GM23338 (cell line): ENCODE measurements at places on chromosomes 16 and 17. TPM values are rescaled to one million over a fixed set of nuclear protein-coding genes. Genes with fewer than 3 reads are reported as not detected.

DNA sequence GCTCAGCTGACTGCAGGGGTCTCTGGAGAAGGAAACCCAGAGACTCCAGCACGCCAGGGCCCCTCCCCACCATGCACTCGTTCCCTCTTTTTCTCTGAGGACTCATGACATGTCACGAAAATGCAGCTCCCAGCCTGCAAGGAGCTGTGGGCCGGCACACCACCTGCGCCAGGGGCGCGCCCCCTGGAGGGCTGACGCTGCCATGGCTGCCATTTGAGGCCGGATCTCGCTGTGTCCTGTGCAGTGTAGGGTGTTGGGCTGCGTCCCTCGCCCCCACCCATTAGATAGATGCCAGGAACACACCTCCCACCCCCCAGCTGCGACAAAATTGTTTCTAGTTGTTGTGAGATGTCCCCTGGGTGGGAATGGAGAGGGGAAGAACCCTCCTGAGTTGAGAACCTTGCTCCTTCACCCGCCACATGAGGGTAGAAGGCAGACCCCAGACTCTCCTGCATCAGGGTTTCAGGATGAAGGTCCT is 8.2 kb downstream of the SYNGR2 start:
- H3K27me3 ChIP-seq = no peaks in the 10 kb centered on the region
- H3K27ac ChIP-seq = no peak overlapping the region
- H3K36me3 ChIP-seq = peaks cover 29% of the 10 kb centered on the region
- no peak overlapping the region for H3K4me3 ChIP-seq
- DNase-seq = peak; percentile 86

DNA sequence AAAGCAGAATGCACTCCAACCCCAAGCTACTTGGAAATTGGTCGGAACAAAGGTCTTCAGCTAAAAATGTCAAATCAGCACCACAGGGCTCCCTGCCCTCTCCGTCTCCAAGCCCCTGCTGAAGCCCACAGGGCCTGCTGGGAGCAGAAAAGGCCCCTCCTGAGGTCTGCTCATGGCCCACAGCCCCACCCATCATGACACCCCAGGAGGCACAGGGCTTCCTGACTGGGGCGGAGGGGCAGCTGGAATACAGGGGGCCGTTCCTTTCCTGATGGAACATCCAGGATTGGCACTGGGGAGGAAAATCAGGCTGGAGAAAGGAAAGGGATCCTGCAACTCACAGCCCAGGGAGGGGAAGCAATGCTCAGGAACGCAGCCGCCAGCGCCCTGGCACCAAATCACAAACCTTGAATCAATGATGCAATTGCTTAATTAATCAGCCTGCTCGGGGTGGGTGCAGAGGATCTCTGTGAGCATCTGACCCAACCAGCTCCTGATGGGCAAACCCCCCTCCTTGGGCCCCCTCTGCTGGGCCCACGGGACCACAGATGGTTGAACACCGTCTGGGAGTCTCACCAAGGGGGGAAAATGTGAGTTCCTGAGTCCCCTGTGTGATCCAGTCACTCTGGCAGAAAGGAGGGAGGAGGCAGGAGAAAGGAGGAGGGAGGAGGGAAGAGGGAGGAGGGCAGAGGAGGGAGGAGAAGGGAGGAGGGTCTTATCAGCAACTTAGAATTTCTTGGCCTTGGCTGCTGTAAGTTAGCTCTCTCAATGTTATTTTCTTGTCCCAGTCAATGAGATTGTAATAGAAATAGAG is 155.5 kb downstream of the ZNF423 start:
- H3K4me1 ChIP-seq = peaks cover 94% of the 10 kb centered on the region
- DNase-seq = peak; percentile 60
- H3K36me3 ChIP-seq = no peaks in the 10 kb centered on the region
- peak overlapping the region; percentile 96 for H3K27ac ChIP-seq

DNA sequence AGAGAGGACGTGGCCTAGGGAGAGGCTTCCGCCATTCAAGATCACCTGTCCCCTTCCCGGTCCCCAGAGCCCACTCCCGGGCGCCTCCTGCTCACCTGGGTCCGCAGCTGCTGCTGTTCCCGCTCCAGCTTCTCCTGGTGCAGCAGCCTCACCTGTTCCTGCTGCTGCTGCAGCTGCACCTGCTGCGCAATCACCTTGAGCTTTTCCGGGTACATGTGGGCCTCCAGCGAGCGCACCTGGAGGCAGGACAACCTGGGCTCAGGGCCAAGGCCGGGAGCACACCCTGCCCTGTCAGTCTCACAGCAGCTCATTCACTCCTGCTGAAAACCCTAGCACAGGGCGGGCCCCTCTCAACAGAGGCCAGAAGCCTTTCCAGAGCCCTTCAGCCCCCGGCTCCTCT is 12.5 kb downstream of the TFAP4 start:
- H3K27me3 ChIP-seq = no peaks in the 10 kb centered on the region
- H3K4me1 ChIP-seq = peaks cover 9% of the 10 kb centered on the region; the same call in 1 of the 2 replicates
- H3K36me3 ChIP-seq = peaks cover 12% of the 10 kb centered on the region
- no peak for DNase-seq
- no peak overlapping the region for H3K27ac ChIP-seq

DNA sequence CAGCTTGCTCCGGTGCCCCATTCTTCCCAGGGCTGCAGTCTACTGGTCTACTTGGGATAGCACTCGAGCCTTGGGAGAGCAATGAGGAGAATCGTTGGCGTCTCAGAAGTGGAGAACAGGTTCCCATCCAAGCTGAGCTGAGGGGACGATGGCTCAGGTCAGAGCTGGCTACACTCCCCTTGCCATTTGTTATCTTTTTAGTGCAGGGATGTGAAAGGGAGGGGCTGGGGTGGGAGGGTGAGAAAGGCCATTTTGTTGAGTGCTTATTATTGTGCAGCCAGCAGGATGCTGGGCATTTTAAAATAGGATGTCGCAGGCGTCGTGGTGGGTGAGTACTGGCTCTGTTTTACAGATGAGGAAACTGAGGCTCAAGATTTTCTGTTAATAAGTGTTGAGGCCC is 410.8 kb downstream of the SNX29 start:
- no peaks in the 10 kb centered on the region for H3K27me3 ChIP-seq
- H3K4me3 ChIP-seq = no peak overlapping the region
- no peak for DNase-seq

Gene RPAIN
- 69.7 and 88.5 TPM in 2 replicates for total RNA-seq
